ENCODE measurements at places on chromosomes 16 and 17.

DNA sequence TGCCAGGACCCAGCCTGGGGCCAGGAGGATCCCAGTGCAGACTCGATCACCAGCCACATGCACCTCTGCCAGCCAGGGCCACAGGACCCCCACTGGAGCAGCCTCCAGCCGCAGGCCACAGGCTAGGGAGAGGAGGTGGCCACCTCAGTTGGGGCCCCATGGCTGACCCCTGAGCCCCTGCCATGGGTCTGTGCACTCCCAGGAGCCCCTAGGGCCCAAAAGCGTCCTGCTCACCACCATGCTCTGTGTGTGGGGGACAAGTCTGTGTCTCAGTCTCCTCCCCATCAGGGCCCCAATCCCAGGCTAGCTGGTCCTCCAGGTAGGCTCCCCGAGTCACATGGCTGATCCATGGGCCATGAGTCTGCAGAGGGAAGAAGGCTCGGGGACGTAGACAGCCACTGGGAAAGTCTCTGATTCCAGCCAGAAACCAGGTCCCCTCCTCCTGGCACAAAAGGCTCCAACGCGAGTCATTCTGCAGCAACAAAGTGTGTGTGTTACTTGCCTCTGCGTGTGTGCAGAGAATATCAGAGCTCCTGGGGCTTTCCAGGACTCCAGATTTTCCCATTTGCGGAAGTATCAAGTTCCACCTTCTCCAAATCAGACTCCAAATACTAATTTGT, 6.1 kb upstream of the PRSS8 start:
- H3K27ac ChIP-seq: peak overlapping the region; percentile 61
- DNase-seq: no peak
- H3K27me3 ChIP-seq: no peaks in the 10 kb centered on the region
- H3K4me1 ChIP-seq: peaks cover 19% of the 10 kb centered on the region
- H3K36me3 ChIP-seq: no peaks in the 10 kb centered on the region

DNA sequence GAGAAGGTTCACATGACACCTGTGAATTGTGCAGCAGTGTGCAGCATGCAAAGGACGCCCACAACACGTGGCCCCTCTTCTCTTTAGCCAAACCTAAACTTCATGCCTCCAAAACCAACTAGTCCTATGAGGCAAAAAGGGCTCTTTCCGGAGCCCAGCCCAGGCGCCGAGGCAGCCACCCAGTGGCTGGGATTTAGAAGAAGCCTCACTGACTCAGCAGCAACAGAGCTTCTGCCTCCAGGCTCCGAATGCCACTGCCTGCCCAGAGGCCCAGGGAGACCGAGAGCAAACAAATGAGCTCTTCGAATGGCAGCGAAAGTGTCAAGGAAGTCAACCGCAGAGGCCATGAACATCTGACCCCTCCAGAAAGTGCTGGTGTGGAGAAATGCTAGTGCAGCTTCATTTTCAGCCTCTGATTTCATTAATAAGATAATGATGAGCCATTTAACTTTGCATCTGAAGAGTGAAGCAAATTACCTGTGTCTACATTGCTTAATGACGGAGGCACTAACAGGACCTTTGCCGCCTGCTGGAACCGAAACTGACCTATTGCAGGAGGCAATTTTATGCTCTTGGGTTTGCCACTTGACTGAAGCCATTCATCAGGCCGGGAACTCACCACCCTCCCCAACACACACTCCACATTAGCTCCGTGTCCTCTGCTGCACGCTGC, 157.7 kb upstream of the RPL38 start:
- no peak overlapping the region for H3K27ac ChIP-seq
- H3K4me3 ChIP-seq: no peak overlapping the region
- no peak for DNase-seq

- no peak for DNase-seq
- peaks cover 16% of the 10 kb centered on the region for H3K36me3 ChIP-seq
- no peak overlapping the region for H3K27ac ChIP-seq
- no peaks in the 10 kb centered on the region for H3K27me3 ChIP-seq
- peaks cover 5% of the 10 kb centered on the region for H3K4me1 ChIP-seq
Measured at GRCh38 chr17:75315541-75316243, 26.5 kb upstream of the SLC25A19 start.

DNA sequence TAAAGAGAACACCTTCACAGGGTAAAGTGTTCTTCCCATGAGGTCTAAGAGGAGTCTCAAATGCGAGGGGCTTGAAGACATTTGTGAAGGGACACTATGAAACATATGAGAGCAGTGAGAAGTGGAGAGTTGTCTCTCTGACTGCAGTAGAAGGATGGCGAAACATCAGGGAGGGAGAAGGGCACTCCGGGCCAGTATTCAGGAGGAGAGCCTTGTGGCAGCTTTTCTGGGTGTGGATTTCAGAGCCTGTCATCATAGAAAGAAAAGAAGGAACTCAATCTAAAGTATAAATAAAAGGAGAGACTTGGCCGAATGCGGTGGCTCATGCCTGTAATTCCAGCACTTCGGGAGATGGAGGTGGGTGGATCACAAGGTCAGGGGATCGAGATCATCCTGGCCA, 117.2 kb downstream of the RBFOX1 start:
- H3K27me3 ChIP-seq: no peaks in the 10 kb centered on the region
- no peaks in the 10 kb centered on the region for H3K36me3 ChIP-seq
- no peak overlapping the region for H3K4me3 ChIP-seq
- no peak overlapping the region for H3K27ac ChIP-seq
- no peaks in the 10 kb centered on the region for H3K4me1 ChIP-seq

- no peak for DNase-seq
- H3K36me3 ChIP-seq: no peaks in the 10 kb centered on the region
- peaks cover 35% of the 10 kb centered on the region for H3K4me1 ChIP-seq
- H3K4me3 ChIP-seq: no peak overlapping the region
Measured at GRCh38 chr17:35169835-35170363, 22.3 kb downstream of the UNC45B start.

DNA sequence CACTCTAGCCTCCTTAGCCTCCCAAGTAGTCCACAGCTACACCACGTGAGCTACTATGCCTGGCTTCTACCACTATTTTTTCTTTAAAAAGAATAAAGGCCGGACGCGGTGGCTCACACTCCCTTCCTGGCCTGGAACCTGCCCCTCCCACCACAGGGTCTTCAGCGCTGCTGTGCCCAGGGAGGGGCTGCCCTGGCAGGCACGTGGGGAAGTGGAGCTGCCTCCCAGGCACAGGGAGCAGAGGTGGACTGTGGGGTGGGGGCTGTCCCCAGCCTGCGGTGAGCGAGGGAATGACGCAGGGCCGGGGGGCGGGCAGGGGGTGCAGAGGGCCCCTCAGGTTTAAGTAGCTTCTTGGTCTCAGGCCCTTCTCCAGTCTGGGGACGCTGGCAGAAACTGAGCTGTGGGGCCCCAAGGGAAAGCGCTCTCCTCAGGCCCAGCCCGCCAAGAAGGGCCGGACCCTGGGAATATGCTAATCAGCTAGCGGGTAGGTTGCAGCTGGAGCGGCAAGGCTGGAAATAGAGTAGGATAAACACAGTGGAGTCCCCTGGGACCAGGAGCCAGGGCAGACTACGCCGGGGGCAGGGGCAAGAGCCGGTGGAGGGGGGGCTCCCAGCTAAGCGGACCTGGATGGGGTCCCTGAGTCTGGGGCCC, 46.8 kb downstream of the TIMM22 start:
- H3K4me1 ChIP-seq: no peaks in the 10 kb centered on the region
- H3K4me3 ChIP-seq: no peak overlapping the region
- H3K27me3 ChIP-seq: no peaks in the 10 kb centered on the region
- H3K36me3 ChIP-seq: peaks cover 1% of the 10 kb centered on the region
- no peak for DNase-seq

DNA sequence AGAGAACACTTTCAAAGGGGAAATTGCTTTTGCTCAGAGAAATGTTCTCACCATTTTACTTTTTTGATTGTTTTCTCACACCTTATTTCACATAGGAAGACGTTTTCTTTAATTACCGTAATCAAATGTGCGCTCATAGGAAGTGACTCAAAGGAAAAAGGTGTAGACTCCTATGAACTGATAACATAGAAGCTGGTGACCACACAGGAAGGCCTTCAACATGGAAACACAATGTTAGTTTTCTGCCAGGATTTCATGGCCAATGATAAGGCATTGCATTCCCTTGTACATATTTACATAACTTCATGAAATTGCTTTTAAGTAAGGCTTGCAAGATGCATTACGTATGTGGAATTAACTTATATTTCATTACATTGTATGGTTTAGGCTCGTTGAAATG, 40.9 kb upstream of the KCNJ16 start:
- no peak overlapping the region for H3K27ac ChIP-seq
- no peak for DNase-seq
- no peak overlapping the region for H3K4me3 ChIP-seq
- no peaks in the 10 kb centered on the region for H3K4me1 ChIP-seq
- H3K27me3 ChIP-seq: no peaks in the 10 kb centered on the region
- no peaks in the 10 kb centered on the region for H3K36me3 ChIP-seq

DNA sequence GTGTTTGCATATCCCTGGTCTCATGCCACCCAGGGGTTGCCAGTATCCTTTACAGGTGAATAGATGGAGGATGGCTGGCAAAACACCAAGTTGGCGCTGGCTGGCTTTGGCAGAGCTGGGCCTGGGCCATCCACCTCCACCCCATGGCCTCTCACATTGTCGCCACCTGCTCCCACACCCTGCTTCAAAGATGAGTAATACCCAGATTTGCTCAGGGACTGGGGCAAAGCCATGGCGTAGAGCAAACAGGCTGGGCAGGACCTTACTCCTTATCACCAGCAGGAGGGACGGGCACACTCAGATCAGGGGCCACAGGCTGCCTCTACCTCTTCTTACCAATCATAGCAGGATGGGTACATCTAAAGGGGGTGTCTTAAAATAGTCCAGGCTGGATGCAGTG, 24.3 kb downstream of the PLA2G10 start:
- no peaks in the 10 kb centered on the region for H3K27me3 ChIP-seq
- H3K4me1 ChIP-seq: no peaks in the 10 kb centered on the region
- H3K4me3 ChIP-seq: no peak overlapping the region

- no peak overlapping the region for H3K4me3 ChIP-seq
- no peaks in the 10 kb centered on the region for H3K4me1 ChIP-seq
- DNase-seq: no peak
- H3K36me3 ChIP-seq: no peaks in the 10 kb centered on the region
Measured at GRCh38 chr17:73135766-73136165, 29.0 kb upstream of the SSTR2 start.

DNA sequence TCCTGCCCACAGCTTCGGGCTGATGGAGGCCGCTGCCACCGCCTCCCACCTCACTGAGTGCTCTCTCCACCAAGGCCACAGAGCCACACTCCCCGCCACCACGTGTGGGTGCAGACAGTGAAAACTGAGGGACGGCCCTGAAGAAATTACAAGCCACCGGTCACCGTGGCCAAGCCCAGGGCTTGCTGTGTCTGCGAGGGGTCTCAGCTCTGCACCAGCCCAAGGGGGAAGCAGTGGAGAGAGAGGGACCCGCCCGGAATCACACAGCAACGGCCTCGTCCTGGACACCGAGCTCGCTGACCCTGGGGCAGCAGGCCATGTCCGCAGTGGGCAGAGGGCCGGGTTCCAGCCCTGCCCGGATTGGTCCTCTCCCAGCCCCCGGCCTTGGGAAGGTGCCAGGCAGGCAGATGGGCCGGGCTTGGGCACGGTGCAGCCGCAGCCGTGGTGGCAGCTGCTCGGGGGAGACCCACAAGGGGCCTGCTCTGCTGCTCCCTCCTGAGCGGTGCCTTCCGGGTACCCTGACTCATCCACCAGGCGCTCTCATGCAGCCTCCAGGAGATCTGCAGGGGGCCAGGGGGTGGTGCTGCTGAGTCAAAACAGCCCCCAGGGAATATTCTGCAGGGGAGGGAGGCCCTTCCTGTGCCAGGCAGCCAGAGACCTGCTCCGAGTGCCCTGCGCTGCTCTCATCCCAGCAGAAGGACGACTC, 52.0 kb downstream of the CBFA2T3 start:
- peaks cover 4% of the 10 kb centered on the region for H3K27me3 ChIP-seq
- no peak for DNase-seq
- H3K27ac ChIP-seq: no peak overlapping the region
- no peak overlapping the region for H3K4me3 ChIP-seq
- peaks cover 4% of the 10 kb centered on the region for H3K4me1 ChIP-seq

DNA sequence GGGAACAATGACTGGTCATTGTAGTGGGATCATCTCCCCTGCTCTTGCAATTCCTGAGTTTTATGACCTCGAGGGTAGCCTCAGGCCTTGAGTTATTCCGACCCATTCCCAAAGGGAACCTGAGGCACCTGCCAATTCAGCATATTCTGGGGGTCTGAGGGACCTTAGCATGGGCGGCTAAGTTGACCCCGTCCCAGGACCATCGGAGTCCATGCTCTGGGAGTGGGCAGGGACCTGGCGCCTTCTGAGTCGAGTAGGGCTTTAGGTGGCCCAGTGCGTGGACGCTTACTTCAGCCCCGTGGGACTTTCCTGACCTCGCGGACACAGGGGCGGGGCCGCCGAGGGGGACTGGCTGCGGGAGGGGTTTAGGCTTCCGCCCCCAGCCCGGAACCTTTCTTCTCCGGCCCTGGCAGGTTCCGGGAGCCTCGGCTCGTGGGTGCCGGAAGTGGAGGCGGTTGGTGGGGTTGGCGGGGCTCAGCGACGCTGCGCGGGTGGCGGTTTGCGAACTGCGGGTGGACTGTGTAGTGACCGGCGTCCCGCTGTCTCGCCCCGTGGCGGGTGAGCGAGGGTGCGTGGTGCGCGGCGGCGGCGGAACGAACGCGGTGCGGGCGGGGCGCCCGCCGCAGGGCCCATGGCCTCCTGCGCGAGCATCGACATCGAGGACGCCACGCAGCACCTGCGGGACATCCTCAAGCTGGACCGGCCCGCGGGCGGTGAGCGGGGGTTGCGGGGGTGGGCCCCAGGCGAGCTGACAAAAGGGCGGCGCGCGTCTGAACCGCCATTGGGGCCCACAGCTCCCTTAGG, at the start of gene EDC4:
Gene EDC4 (plus strand): TSS at position 422 of the 804 bp plus-strand sequence. CDS start 210 bp downstream, at position 632.
- DNase-seq: peak; percentile 82
- H3K4me1 ChIP-seq: peaks cover 35% of the 10 kb centered on the region
- H3K4me3 ChIP-seq: peak within 1 kb of the TSS; percentile 79
- no peaks in the 10 kb centered on the region for H3K27me3 ChIP-seq
- peaks cover 20% of the 10 kb centered on the region for H3K36me3 ChIP-seq

DNA sequence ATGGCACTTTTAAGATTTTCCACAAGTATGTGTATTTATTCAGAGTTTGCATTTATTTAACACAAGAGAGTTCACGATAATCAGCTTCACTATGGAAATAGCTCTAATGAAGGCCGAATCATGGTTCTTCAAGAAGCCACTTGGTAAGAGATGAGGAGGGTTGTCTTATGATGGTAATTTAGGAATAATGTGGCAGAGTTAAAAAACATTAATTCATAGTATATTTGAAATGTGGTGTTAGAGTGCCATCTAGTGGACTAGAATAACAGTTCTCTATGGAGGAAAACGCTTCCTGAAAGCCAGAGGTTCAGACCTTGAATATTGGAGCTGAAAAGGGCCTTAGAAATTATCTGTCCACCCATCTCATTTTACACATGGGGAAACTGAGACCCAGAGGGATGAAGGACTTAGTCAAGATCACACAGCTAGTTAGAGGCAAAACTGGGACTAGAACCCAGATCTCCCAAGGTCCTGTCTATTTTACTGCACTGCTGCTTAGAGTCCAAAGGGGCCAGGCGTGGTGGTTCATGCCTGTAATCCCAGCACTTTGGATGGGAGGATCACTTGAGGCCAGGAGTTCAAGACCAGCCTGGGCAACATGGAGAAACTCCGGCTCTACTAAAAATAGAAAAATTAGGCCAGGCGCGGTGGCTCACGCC, 33.8 kb upstream of the KPNB1 start:
- peak; percentile 46 for DNase-seq
- no peak overlapping the region for H3K27ac ChIP-seq
- no peak overlapping the region for H3K4me3 ChIP-seq
- no peaks in the 10 kb centered on the region for H3K27me3 ChIP-seq
